ENCODE measurements at places on chromosomes 11 and 22. TPM values are rescaled to one million over a fixed set of nuclear protein-coding genes. Genes with fewer than 3 reads are reported as not detected.

IL18 gene
- total RNA-seq: not detected

INS gene
- total RNA-seq: not detected

SLC22A12 gene
- total RNA-seq: not detected

PKNOX2 gene
- total RNA-seq: under 0.01 TPM

MYEOV gene
- 0.32 TPM for total RNA-seq

CD3E gene
- total RNA-seq: not detected

CASP1 gene
- total RNA-seq: 4.2 TPM

VPS37C gene
- total RNA-seq: 8.8 TPM

BTG4 gene
- not detected for total RNA-seq

SPI1 gene
- not detected for total RNA-seq

OR8A1 gene
- not detected for total RNA-seq

OR4D5 gene
- total RNA-seq: not detected

KIAA0930 gene
- total RNA-seq: 43.2 TPM

OR1S2 gene
- total RNA-seq: not detected

ZNF280A gene
- not detected for total RNA-seq

CNIH2 gene
- total RNA-seq: not detected

OR8K1 gene
- not detected for total RNA-seq

OR8D4 gene
- total RNA-seq: under 0.01 TPM

OR5P2 gene
- total RNA-seq: not detected

GLYATL2 gene
- total RNA-seq: not detected

YAP1 gene
- total RNA-seq: 26.0 TPM

C11orf52 gene
- total RNA-seq: under 0.01 TPM

FGF3 gene
- not detected for total RNA-seq
